Activated T-helper 1 cell treated with anti-CD3 and anti-CD28 coated beads, Interleukin-2, amount 50 U/mL, for 16 hours (primary cell): ENCODE measurements at places on chromosomes 4 and X.
A peak's percentile ranks its signal among the peaks of the same experiment; 100 is the strongest.

DNA sequence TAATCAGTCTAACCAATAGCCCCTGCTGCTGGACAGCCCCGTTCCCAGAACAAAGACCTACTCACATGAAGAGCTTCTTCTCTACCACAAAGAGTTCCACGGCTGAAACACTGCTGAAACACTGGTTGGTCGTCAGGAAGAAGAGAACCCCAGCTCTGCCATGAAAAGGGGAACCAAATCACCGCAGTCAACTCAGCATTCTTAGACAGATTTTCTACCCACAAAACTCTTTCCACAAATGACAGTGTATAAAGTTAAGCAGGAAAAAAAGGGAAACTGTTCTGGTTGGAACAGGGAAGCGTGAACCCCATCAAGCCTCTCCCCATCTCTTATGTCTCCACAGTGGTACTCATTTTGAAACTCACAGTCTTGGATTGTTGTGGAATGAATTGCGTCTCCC is 57.3 kb downstream of the ABCG2 start:
- no peak for DNase-seq

GRCh38 chrX:49193542-49193964 is 6.4 kb downstream of the SYP start:
- DNase-seq, result no peak

DNA sequence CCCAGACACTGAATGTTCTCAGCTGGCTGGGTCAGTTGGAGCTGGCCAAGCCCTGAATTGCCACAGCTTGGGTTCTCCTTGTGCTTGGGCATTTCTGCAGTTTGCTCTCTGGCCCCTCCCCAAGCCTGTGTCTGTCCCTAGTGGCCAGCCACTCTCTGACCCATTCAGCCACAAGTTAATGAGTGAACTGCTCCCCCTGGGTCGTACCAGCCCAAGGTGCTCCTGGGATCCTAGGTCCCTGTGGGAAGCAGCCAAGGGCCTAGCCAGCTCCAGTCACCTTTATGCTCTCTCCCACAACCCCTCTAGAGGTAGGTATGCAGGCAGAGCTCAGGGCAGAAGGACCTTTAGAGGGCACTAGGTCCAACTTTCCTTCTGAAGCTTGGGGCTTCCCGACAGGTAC is 51.5 kb downstream of the STARD8 start:
- DNase-seq, result no peak

GRCh38 chr4:177448850-177449249 is 6.6 kb upstream of the AGA start:
- DNase-seq, result no peak

GRCh38 chr4:152734015-152734698 is 45.4 kb downstream of the TIGD4 start:
- DNase-seq, result no peak

DNA sequence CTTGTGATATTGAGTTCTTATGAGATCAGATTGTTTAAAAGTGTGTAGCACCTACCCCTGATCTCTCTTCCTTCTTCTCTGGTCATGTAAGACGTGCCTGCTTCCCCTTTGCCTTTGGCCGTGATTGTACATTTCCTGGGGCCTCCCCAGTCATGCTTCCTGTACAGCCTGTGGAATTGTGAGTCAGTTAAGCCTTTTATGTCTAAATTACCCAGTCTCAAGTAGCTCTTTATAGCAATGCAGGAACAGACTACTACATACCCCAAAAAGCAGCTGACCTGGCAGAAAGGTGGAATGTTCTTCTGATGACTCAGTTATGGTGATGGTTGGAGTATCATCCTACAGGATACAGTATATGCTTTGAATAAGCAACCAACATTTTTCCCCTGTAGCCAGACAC is 11.4 kb upstream of the MCUB start:
- no peak for DNase-seq

GRCh38 chr4:88435987-88436693 is 20.8 kb upstream of the HERC5 start:
- no peak for DNase-seq

DNA sequence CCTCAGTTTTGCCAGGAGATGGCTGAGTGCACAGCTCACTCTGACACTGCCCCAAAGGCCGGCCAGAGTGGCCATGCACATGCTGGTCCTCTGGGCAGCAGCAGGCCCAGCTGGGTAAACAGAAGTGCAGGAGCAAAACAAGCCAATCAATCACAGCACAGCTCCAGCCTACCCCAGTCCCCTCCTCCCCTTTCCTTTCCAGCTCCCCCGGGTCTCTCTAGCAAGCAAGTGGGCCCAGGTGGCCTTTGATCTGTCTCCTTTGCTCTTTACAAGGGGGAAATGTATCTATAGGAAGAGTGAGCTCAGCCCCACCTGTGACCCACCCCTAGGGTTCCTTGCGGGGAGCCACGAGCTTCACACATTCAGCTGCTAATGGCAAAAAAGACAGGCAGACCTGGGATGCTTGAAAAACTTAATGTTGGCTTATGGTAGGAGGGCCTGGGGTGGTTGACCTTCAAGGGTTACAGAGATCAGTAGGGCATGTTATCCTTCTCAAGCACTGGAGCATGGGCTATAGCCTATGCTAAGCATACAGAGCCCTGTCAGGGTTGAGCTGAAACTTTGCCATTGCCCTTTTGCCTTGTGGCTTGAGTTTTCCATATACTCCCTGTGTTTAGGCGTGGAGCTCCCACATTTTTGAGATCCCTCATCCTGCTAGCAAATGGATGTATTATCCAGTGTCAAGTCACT is 57.8 kb upstream of the PLAC1 start:
- no peak for DNase-seq

- peak; percentile 3 for DNase-seq
Observed at GRCh38 chrX:17860811-17861488, at the start of gene RAI2. Gene RAI2 (minus strand): TSS chrX:17861298. CDS start chrX:17802010, 59,288 bp downstream.

DNA sequence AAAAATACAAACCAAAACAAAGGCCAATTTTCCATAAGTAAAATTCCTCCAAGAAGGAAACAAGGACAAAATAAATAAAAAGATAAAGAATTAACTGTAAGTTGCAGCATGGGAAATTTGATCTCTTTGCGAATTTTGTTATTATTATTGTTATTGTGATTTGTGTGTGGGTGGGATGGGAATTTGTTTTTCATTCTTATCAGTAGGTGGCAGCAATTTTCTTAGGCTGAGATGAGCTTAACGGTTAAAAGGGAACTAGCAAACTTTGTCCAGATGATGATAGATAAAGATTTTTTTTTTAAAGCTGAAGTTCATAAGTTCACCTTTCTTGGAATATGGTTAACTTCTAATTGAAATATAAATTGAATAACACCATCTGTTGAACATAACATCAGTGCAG is 83.2 kb upstream of the IL1RAPL2 start:
- no peak for DNase-seq

GRCh38 chr4:153622778-153623240 is 61.3 kb upstream of the TLR2 start:
- no peak for DNase-seq

DNA sequence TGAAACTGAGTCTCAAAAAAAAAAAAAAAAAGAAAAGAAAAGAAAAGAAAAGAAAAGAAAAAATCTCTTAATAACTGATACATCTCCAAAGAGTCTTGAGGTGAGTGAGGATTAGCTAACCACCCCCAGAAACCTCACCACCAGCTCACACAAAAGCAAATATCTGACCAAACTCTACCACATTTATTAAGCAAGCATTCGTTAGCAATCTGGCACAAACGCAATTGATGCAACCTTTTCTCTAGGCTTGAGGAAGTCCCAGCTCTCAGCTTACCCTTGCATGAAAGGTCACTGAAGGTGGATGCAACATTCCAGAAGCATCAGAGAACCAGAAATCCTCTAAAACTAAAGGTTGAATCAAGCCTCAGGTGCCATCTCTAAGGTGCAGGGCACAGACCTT is 231.9 kb upstream of the BCOR start:
- DNase-seq, result no peak

DNA sequence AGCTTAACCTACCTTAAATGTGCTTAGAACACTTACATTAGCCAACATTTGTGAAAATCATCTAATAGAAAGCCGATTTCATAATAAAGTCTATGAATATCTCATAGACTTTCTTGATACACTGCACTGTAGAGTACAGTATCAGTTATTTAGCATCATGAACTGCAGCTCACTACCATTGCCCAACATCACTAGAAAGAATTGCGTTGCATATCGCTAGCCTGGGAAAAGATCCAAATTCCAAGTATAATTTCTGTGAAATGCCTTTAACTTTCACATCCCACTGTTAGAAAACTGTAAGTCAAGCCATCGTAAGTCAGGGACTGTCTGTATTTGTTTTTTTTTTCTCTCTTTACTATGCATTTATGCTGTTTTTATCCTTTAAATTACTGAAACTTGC is 918.6 kb upstream of the PABPC4L start:
- DNase-seq, result no peak

GRCh38 chr4:93540562-93540961 is 288.0 kb upstream of the ATOH1 start:
- no peak for DNase-seq

DNA sequence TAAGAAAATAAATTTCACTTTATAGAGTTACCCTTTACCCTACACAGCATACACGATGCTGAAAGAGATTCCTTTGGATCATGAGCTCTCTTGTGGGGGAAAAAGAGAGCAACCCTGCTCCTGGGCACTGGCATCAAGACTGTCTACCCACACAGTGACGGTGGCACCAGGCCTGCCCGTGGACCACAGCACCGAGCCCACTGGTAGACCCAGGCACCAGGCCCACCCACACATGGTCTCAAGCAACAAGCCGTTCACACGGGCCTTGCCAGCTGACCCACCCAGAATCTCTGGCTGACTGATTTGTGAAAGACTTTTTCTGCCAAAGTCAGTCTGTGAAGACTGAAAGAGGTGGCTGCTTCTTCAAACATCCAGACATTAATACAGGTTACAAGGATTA is 6.7 kb downstream of the CFI start:
- DNase-seq, result no peak

DNA sequence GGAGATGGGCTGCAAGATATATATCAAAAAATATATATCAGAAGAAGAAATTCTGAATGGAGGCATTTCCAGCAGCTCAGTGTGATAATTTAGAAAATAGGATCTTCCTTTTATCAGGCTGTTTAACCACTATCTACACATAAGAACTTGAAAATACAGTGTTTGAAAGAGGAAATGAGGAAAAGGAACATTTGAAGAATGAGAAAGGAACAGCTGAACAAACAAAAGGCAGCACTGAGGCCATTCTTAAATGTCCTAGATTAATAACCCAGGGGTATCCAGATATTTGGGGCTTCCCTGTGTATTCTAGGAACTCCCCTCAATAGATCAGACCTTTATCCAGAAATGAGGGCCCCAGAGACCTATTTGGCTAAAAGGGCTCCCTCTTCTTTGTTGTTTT is 4.1 kb downstream of the SLC39A8 start:
- DNase-seq, result no peak

GRCh38 chr4:51895158-51895557 is 52.2 kb downstream of the DCUN1D4 start:
- DNase-seq, result no peak

DNA sequence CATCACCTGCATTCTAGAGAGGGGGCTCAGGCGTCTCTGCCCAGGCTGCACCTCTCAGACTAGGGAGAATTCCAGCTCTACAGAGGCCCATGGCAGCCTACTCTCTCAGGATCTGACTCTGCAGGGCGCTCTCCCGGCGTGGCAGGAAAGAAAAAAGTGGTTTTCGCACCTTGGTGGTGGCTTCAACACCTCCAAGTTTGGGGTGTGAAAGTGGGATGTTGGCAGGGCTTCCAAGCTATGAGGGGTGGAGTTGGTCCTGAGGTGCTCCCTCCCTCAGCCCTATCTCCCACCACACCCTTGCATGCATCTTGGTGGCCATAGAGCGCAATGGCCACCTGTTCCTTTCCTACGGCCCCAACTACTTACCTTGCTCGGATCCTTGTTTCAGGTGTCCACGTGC is 166.5 kb downstream of the VSIG4 start:
- DNase-seq, result no peak

GRCh38 chr4:89572224-89572858 is 264.6 kb downstream of the SNCA start:
- DNase-seq, result no peak

DNA sequence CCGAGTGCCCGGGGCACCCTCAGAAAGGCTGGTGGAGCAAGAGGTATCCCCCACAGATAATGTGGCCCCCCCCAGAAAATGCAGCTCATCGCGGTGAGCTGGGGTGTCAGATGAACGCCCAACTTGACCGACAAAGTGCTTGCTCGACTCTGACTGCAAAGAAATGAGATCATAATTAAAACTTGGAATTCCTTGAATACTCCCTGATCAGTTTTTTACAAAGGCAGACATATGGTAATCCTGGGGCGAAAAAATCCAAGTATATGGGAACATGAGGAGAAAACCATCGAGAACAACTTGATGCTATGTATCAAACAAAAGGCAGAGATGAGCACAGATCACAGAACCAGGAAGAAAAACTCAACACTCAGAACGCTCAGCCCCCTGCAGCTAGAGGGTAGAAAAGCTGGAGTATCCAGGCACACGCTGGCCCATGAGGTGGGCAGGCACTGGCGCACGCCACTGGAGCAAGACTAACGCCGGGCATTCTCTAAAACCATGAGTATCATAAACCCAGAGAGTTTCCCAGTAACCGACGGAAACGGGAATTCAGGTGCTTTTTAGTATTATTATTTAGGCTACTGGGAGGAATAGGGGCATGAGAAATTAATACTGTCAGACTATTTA is 127.3 kb downstream of the AFAP1 start:
- DNase-seq, result no peak

DNA sequence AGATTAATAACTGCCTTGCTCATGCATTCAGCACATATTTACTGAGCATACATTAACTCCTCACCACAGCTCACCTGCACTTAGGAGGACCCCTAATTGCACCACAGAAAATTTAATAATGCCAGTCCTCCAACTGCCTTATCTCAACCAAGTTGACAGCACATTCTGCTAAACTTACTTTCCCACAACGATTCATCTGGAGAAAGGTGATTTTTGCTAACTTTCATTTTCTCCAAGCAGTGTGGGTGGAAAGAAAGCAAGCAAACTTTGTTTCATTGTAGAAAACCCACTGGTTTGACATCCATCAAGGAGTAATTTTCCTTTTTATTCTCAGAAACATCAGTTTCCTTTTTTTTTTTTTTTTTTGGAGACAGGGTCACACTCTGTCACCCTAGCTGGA is 49.1 kb downstream of the RASGEF1B start:
- no peak for DNase-seq

- no peak for DNase-seq
Observed at GRCh38 chr4:68249434-68249833, 3.9 kb upstream of the TMPRSS11B start.

- no peak for DNase-seq
Observed at GRCh38 chr4:40270609-40271008, 64.5 kb upstream of the CHRNA9 start.

DNA sequence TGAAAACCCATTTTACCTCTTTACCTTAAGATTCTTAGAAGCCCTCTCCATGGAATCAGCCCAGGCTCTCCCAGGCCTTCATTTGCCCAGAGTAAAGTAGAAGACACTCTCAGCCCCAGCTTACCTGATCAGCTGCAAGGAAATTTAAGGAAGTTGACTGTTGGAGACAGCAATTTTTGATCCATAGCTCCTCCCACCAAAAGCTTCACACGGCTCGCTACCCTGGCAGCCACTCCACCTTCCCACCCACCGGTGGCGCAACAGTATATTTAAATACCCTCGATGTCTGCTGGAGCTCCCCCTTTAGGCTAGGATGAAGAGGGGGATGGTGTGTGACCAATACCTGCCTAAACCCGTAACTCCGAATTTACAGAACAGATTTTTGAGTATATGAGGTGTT is 75.4 kb downstream of the MBNL3 start:
- DNase-seq, result no peak

- no peak for DNase-seq
Observed at GRCh38 chrX:15203694-15204093, 66.2 kb downstream of the ASB9 start.

- no peak for DNase-seq
Observed at GRCh38 chr4:3677748-3678070, 88.5 kb upstream of the ADRA2C start.
